ENCODE measurements at places on chromosomes 11 and 22.

DNA sequence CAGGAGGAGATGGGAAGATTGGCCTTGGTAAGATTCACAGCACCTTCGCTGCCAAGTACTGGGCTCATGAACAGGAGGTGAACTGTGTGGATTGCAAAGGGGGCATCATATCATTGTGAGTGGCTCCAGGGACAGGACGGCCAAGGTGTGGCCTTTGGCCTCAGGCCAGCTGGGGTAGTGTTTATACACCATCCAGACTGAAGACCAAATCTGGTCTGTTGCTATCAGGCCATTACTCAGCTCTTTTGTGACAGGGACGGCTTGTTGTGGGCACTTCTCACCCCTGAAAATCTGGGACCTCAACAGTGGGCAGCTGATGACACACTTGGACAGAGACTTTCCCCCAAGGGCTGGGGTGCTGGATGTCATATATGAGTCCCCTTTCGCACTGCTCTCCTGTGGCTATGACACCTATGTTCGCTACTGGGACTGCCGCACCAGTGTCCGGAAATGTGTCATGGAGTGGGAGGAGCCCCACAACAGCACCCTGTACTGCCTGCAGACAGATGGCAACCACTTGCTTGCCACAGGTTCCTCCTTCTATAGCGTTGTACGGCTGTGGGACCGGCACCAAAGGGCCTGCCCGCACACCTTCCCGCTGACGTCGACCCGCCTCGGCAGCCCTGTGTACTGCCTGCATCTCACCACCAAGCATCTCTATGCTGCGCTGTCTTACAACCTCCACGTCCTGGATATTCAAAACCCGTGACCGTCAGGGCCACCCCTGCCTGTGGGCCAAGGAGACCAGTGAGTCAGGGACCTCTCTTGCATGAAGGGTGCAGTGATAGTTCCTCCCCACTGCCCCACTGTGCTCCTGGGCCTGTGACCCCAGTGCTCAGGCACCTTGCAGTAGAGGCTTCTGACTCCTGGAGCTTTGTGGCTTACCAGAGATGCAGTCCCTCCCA, 83.6 kb downstream of the BCR start:
- no peak for DNase-seq

DNA sequence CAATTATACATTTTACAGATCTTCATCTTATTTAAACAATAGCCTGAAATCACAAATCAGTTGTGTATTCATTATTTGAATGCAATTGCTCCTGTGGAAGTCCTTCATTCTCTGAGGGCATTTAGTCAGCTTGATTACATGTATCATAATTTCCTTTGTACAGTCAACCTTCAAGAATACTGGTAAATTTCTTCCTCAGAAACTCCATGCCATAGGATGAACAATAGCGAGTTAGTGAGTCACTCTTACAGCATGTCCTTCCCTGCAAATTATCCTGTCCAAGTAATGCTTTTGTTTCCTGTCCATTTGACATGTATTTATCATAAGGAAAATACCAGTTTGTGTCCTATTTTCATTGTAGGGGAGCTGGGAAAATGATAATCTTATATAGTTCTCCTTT, 3.8 kb downstream of the OR10S1 start:
- no peak for DNase-seq

GRCh38 chr11:120719348-120719747, 207.8 kb downstream of the GRIK4 start:
- DNase-seq = no peak

GRCh38 chr11:101003468-101003867, 126.1 kb downstream of the PGR start:
- no peak for DNase-seq

- DNase-seq = no peak
These were observed 12.9 kb downstream of the GNB1L start for GRCh38 chr22:19841641-19842392.

GRCh38 chr11:303363-303762, 4.0 kb upstream of the IFITM5 start:
- DNase-seq = no peak

GRCh38 chr11:128279866-128280265, 307.5 kb downstream of the ETS1 start:
- no peak for DNase-seq

All from NCI-H748 treated with DMSO at 0.1 percent for 48 hours (cell line).